NCI-H1436 (cell line): ENCODE measurements at places on chromosomes 2 and 18.

- DNase-seq, result no peak
These were observed 30.1 kb downstream of the EFR3B start for GRCh38 chr2:25071966-25072365.

GRCh38 chr2:240812721-240813120 is 7.3 kb downstream of the KIF1A start:
- no peak for DNase-seq

GRCh38 chr2:30780776-30781330 is 26.4 kb downstream of the CAPN13 start:
- DNase-seq, result no peak

DNA sequence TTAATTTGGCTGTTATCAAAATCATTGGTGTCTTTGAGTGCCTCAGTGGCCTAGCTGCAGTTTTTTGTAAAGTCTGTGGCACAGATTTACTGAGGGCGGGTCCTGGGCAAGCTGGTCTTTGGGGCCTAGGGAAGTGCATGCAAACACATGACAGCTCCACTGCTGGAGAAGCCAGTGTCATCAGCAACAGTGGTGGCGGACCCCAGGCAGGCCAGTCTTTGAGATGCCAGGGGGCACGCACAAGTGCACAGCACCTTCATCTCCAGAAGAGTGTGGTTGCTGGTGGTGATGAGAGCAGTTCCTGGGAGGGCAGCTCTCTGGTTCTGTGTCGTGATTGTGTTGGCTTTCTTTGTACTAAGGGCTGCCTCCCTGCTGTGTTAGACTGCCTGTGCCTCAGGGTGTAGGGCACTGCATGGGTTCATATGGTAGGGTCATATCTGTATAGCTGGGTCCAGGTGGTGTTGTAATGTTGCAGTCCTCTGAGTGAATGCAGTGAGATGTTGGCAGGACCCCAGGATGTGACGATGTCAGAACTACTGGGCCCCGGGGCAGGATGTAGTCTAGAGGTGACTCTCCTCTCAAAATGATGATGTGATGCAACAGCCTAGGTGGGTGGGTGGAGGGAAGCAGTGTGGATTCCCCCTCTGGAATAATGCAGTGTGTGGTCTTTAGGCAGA is 646.7 kb upstream of the CDH2 start:
- DNase-seq, result no peak

DNA sequence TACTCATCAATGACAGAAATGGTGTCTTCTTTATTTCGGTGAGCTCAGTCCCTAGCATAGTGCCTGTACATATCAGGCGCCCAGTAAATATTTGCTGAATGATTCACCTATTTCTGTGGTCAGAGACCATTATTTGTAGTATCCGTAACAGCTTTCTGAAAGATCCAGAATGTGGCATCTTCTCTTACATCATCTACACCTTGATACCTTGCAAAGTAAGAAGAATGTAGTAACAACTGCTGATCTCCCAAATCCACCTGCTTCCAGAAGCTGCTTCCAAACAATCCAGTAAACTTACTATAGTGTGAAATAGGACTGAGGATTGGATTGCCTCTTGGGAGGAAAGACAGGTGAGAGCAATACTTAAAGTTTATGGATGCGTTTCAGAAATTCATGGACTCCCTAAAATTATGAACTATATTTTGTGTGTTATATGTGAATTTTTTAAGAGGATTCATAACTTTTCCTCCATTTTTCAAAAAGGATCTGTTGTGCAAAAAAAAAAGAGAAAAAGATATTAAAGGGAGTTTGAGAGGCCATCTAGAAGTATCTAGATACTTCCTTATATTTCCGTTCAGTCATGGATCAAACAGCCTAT is 945 bp upstream of the ASXL2 start:
- no peak for DNase-seq

DNA sequence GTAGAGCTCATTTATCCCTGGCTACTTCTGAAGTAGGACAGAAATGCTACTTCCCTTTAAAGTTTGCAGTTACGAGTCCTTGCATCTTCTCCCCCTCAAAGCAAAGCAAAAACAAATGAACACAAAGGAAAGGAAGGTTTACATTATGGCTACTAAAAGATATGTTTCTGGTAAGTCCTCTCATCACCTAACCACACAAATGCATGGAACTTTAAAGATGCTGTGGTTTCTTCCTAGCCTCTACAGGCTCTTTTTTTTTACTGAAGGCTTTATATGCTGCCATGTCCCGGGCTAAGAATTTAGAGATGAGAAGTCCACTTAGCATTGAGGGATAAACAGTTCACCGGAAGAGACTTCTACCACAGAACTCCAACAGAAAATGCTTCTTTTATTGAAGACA is 291.2 kb downstream of the SS18 start:
- DNase-seq, result no peak

- DNase-seq, result no peak
These were observed 14.8 kb downstream of the TIMM21 start for GRCh38 chr18:74163019-74163660.

DNA sequence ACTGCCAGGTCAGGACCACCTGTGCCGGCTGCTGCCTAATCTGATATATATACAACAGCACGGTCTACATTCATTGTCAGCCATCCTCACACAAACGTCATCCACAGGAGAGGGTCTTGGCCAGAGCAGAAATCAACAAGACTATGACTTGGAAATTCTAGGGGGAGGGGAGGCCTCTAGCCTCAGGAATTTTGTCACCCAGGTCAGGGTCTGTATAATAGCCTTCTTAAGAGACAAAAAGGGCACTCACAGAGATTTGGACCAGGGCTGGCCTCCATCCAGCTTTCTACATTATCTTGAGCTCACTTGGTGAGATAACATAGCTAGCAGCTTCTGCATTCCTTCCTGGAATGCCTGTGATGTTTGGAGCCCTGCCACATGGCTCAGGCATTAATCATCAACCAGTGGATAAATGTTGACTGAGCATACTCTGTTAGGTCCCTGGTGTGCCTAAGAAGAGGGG is 50.4 kb upstream of the CTIF start:
- no peak for DNase-seq

- DNase-seq, result peak; percentile 77
These were observed 28.7 kb downstream of the IGFBP5 start for GRCh38 chr2:216666461-216667233.

GRCh38 chr2:37466533-37467222 is 122.2 kb downstream of the QPCT start:
- no peak for DNase-seq

GRCh38 chr2:233264667-233265066 is 13.2 kb downstream of the ATG16L1 start:
- DNase-seq, result no peak

GRCh38 chr2:58497168-58497567 is 256.0 kb upstream of the FANCL start:
- no peak for DNase-seq

- DNase-seq, result no peak
These were observed 288.7 kb upstream of the DSEL start for GRCh38 chr18:67805261-67805660.

GRCh38 chr2:179974761-179975160 is 32.3 kb downstream of the CWC22 start:
- DNase-seq, result no peak

DNA sequence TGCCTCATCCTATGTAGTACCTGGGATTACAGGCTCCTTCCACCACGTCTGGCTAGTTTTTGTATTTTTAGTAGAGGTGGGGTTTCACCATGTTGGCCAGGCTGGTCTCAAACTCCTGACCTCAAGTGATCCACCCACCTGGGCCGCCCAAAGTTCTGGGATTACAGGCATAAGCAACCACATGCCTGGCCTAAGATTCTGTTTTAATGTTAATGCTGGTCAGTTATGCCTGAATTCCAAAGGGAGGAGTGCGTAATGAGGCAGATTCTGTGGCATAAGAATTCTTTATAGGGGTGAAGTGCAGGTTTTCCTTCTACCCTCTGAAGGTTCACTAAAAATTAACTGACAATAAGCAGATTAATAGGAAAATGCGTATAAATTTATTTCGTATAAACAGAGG is 1343.8 kb upstream of the LRRTM1 start:
- no peak for DNase-seq

DNA sequence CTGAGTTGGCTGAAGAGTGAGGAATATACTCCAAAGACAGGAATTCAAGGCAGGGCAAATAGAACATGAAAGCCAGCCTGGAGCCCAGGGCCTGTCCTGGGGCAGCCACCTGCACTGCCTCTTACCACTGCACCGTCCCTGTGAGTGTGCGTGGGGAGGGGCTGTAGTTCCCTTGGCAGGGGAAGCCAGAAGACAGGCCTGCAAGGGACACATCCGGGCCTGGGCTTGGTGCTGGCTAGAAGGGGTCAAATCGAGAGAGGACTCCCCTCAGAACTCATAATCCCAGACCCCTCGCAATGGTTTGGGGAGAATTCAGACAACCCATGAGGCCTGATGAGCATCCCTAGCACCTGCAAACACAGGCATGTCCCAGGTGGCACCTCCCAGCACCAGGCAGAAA is 87.0 kb downstream of the HDAC4 start:
- DNase-seq, result no peak

GRCh38 chr2:178630581-178630980 is 150.3 kb downstream of the PLEKHA3 start:
- DNase-seq, result no peak

GRCh38 chr2:12110481-12110880 is 364.0 kb downstream of the LPIN1 start:
- no peak for DNase-seq

GRCh38 chr18:34592481-34592880 is 117.6 kb upstream of the DTNA start:
- no peak for DNase-seq

DNA sequence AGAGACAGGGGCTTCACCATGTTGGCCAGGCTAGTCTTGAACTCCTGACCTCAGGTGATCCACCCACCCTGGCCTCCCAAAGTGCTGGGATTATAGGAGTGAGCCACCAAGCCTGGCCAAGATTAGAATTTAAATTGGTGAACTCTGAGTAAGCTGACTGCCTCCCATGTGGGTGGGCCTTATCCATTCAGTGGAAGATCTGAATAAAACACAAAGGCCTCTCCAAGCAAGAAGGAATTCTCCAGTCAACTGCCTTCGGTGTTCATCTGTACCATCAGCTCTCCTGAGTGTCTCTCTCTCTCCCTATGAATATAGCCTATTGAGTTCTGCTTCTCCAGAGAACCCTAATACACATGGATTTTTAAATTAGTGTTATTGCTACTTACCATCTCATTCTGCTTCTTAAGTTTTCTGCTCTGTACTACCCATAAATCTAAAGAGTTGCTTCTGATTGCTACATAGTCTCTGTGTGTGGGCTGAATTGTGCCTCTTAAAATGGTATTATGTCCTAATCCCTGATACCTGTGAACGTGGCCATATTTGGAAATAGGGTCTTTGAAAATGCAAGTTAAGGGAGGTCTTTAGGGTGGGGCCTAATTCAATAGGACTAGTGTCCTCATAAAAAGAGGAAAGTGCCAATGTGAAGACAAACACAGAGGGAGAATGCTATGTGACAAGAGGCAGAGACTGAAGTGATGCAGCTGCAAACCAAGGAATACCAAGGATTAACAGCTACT is 36.3 kb downstream of the FBXO11 start:
- DNase-seq, result no peak

DNA sequence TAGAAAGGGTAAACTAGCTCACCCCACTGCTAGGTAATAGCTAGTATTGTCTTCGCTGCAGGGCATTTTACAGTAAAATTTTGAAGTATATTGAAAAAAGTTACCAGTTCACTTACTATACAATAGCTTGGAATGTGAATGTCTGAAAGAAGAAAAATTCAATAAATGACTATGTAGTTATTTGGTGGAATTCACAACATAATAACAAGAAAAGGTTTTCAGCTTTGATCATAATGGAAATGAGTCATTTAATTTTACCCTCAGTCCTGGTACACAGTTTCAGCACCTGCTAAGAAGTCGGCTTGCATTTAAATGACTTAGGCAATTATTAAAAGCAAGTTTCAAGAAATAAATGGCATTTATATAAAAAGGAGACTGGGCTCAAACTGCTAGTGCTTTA is 90.4 kb downstream of the NUP35 start:
- no peak for DNase-seq

DNA sequence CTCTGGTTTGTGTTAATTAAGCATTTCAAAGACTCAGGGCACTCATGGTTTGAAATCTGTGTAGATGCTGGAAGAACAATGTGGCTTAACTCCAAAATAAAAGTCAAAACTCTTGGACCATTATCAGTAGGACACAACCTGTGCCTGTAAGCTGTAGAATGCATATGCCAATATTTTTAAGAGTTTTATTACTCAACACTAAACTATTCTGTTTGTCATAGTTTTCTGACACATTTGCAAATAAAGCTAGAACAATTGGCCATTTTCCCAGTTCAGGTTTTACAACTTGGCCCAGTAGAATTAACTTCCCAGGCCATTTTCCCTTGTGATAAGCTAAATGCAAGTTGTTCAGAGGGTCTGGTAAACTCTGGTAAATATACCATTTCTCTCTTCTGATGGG is 713.1 kb downstream of the CBLN2 start:
- no peak for DNase-seq

GRCh38 chr18:26780520-26781325 is 84.8 kb downstream of the AQP4 start:
- DNase-seq, result no peak

DNA sequence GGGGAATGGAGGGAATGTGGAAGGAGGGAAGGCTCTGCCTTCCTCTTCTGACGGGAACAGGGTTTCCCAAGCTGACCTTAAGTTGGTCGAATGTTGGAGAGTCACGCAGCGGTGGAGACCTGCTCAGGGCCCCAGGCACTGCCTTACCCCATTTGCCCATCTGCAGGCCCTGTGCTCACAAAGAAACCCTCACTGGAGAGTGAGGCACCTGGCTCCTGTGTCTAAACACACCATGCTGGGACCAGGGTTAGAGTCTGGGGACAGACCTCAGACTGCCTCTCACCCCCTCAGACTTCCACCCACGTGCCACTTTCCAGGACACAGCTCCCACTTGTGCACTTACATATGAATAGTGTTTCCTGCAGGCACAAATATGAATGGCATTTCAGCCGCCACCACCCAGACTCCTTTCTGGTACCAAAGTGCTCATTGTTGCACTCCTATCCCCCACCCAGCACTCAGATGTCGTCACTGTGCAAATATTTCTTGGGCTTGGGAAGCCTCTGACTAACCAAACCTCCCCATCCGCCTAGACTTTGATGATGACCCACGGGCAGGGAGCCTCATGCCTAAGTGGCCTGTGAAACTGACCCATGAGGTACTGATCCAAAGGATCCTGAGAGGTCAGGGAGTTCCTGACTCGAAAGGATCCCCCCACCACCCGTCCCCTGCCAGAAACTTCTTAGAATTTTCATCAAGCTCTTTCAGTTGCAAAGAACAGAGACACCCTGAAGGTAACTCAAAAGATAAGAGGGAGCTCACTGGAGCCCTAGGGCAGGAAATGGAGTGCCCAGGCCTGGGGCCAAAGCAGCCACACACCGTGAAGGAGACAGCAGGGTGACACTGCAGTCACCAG is 78.3 kb downstream of the STPG4 start:
- DNase-seq, result no peak

DNA sequence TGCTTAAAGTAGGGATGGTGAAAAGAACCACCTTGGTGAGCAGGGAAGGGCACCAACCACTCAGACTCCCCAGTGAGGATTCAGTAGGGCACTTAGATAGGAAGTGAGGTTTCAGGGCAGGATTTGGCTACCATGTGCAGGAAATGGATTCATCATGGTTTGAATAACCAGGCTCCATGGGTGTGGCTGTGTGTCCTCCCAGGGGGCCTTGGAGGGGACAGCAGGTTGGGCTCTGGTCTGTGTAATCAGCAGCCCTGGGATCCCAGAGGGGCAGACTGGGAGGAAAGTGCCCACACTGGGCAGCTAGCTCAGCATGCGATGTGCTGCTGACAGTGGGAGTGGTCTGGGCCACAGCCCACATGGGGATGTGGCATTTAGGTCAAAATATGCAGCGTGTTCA is 224.6 kb downstream of the CELF4 start:
- no peak for DNase-seq
